NCI-H82 (cell line): ENCODE measurements at places on chromosomes 4 and X.

- DNase-seq: peak; percentile 47
Observed at GRCh38 chr4:173237762-173238161, 69.2 kb downstream of the GALNT7 start.

GRCh38 chrX:124232523-124233201, 99.8 kb upstream of the TEX13D start:
- DNase-seq: no peak

DNA sequence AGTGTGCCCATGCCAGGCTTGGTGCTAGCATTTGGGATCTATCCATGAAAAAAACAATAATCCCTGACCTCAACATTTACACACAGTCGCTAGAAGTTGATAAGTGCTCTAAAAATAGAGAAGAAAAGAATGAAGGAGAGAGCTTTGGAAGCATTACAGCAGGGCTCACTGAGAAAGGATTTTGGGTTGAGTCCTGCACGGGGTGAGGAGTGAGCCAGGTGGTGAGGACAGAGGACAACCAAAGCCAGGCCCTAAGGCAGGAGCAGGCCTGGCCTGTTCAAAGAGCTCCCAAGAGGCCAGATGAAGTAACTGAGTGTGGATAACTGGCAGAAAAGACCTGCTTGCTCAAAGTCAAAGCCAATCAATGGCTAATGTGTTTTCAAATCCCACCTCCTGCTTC, 20.7 kb upstream of the PROM1 start:
- no peak for DNase-seq

DNA sequence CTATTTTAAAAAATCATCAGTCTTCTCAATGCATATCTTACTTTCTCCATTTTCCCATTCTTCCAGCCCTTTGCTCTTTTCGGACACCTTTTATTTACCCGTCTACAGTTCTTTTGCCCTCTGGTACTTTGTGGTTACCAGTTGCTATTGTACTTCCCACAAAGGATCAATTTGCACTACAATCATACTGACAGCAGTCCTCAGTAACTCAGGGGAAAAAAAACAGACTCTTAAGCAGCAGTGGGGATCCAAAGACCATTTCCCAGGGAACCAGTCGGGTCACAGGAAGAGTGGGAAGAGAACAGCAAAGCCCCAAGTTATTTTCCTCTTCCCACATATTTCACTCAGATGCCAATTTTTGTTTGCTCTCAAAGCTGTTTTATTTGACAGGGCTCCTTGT, 23.1 kb downstream of the DMD start:
- DNase-seq: peak; percentile 74

DNA sequence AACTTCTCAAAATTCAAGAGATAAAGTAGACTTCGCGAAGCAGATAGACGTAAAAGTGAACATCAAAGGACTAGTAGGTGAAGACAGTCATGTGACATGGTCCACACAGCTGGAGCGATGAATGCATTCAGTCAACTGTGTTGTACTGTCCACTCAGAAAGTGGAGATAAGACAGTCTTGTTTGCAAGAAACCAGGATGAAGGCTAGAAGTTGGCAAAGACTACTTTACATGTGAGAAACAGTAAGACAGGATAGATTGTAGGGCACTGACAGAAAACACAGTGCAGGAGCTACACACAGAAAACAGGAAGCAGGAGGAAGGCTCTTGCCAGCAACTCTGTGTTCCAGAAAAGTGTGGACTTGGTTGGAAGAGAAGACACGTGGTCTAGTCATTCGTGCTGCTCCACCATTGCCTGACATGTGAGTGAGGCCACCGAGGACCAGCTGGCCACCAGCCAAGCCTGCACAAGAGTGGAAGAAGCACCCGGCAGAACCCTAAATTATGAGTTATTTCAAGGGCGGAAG, 78.9 kb downstream of the FAT1 start:
- no peak for DNase-seq

DNA sequence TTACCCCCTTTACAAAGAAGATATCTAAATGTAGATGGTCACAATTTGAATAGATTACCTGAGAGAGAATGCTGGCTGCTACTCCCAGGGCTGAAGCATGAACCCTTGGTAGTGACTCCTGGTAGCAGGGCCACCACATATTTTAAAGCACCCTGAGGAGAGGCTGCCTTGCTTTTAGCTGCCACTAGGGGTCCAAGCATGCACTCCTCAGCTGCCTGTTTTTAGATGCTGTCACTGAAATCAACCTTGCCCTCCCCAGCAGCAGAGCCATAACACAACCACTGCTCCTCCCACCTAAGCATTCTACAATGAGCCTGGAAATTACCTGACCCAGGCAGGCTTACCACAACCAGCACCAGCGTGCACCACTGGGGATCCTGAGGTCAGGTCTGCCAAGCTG, 850.9 kb downstream of the FAM133A start:
- DNase-seq: peak; percentile 12

DNA sequence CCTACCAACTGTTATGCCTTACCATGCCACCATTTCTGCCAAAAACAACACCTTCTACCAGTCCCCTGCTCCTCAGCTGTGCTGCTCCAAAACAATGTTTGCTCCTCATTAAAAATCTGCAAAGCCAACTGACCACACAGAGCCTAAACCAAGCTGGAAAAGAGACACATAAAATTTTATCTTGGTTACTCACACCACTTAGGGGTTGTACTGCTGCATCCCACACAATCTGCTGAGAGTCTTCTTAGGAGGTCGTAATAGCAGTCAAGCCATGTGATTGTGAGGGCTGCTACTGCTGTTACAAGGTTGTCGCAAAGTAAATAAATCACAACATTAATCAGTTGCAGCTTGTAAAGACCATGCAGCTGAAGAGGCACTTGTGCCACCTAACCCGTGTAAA, 607.4 kb upstream of the FAM241A start:
- no peak for DNase-seq

GRCh38 chr4:38670109-38670901, 6.3 kb downstream of the KLF3 start:
- no peak for DNase-seq

DNA sequence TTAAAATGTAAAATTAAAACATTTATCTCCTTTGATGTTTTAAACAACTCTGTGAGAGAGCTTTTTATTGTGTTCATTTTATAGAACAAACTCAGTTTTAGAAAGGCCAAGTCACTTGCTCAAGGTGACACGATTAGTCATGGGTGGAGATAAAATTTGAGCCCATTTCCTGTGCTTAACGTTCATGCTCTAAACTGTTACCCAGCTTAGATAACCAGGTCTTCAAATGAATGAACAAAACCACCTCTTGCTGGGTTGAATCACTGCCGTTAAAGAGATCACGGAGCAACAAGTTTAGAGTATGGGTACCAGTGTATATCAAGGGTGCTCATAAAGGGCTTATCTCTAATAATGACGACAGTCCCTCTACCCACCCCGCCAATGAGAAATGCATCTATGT, 10.2 kb upstream of the CASK start:
- no peak for DNase-seq

GRCh38 chrX:71949844-71950445, 39.3 kb downstream of the NHSL2 start:
- no peak for DNase-seq

GRCh38 chr4:102775805-102776204, 15.0 kb upstream of the MANBA start:
- DNase-seq: no peak

- peak; percentile 2 for DNase-seq
Observed at GRCh38 chr4:144723471-144723870, 77.5 kb downstream of the HHIP start.

- peak; percentile 52 for DNase-seq
Observed at GRCh38 chr4:157075811-157076577, at the start of gene GLRB. Gene GLRB (plus strand): TSS chr4:157076150. CDS start chr4:157078025, 1,875 bp downstream.

GRCh38 chr4:41305476-41305875, 48.7 kb downstream of the UCHL1 start:
- peak; percentile 95 for DNase-seq

GRCh38 chrX:11197671-11198070, 86.5 kb downstream of the HCCS start:
- no peak for DNase-seq

DNA sequence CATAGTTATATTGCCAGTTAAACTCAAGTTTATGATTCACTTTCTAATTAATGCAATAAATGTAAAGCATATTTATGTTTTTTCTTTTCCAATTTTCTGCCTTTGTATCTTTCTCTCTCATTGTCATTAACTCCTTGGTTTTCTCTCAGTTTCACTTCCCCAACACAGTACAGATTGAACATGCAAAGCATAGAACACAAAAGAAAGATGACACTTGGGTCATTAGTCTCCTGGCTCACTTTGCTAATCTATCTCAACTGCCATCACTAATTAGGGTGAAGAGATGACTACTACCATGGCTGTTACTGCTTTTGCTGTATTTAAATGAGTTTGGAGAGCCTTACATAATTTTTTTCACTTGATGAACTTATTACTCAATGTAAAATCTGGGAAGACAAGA, 12.3 kb upstream of the NAA11 start:
- no peak for DNase-seq

DNA sequence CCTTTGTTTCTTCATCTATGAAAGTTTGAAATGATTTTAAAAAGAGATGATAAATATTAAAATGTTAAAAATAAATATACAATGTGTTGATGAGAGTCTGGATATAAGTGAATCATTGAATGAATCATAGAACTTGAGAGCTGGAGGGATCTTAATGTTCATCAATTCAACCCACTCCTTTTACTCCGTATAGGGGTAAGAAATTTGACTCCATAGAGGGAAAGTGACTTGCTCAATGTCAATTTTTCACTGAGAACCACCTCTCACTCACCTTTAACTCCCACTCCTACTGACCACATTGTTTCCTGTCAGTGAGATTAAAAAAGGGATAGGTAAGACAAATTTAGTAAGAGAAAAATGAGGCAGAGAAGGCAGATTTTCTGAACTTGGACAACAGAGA, 557.2 kb upstream of the GRIA3 start:
- DNase-seq: no peak

DNA sequence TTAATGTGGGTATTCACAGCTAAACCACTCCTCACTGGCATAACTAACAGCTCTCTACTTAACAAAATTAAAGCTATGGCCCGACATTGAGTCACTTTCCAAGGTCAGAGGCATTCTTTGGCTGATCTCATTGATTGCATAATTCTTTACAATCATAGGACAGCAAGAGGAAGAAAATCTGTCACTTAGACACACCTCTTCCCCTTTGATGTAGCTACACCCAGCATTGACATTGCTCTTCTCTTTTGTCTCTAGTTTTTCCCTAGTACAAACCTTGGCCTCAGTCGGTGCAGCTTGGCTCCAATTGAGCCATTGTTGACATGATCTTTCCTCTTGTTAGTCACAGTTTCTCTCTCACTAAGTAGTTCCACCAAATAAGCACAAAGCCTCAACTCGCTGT, 313.3 kb upstream of the ACTRT1 start:
- no peak for DNase-seq

DNA sequence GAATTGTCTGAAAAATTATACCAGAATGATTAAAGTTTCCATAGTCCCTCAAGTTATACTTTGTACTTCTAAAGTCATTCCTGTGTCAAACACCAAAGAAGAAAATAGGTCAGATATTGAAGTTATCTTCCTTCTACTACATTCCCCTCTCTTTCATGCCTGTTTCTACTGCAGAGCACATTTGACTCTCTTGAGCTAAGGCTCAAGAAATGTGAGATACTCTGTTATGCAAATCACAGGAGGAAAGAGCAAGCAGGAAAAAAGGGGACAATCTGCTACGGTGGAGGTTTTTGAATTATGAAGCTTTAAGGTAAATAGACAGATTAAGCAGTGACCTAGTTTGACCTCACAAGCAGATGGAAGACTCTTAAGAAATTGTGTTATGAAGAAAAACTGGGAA, 198.9 kb upstream of the LDB2 start:
- no peak for DNase-seq

- DNase-seq: no peak
Observed at GRCh38 chr4:675980-676870, 1.9 kb downstream of the MYL5 start.

- peak; percentile 19 for DNase-seq
Observed at GRCh38 chr4:110489901-110490508, 14.1 kb downstream of the ENPEP start.

DNA sequence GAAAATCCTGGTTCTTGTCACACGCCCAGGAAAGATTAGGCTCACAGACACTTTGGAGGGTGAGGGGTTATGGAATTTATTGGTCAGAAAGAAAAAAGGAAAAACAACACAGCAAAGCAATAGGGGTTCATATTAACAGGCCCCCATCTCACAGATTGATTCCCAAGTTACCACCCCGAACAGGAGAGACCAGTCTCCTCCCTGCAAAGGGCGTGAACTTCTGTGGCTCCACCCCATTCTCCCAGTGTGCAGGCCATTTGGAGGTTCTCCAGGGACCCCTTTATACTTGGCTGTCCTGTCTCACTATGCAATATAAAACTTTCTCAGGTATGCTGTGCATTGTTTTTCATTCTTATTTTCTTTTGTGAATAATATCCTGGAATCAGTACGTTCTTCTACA, 7.4 kb downstream of the FGF2 start:
- DNase-seq: no peak

GRCh38 chrX:119617517-119618164, 11.4 kb upstream of the NKRF start:
- no peak for DNase-seq

- peak; percentile 47 for DNase-seq
Observed at GRCh38 chrX:39144956-39145355, 343.7 kb downstream of the MID1IP1 start.

DNA sequence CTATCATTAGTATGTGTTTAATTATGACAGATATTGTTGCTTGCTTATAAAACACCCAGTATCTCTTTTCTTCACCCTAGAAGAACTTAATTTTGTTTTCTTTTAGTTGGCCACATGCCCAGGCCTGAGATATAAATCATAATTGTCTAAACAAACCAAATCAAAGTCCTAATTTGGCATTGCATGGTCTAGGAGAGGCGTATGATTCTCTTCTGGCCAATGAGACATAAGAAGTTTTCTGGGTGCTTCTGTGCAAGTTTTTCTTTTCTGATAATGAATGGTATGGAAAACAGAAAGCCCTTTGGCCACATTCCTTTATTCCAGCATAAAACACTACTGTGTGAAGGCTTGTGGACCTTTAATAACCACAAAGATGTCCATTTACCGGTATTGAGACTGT, 192.9 kb upstream of the CTSO start:
- no peak for DNase-seq

GRCh38 chrX:39592776-39593175, 505.0 kb downstream of the BCOR start:
- no peak for DNase-seq

DNA sequence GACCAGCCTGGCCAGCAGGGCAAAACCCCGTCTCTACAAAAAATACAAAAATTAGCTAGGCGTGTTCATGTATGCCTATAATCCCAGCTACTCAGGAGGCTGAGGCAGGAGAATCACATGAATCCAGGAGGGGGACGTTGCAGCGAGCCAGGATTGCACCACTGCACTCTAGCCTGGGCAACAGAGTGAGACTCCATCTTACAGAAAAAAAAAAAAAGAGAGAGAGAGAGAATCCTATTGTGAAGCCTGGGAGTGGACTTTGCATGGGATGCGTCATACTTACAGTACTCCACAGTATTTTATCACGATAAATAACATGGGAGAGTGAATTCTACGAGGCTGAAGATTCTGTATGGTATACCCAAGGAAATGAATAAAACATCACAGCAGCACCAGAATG, 139.6 kb downstream of the AASDH start:
- DNase-seq: no peak
